ENCODE measurements at places on chromosomes 13 and 19.

DNA sequence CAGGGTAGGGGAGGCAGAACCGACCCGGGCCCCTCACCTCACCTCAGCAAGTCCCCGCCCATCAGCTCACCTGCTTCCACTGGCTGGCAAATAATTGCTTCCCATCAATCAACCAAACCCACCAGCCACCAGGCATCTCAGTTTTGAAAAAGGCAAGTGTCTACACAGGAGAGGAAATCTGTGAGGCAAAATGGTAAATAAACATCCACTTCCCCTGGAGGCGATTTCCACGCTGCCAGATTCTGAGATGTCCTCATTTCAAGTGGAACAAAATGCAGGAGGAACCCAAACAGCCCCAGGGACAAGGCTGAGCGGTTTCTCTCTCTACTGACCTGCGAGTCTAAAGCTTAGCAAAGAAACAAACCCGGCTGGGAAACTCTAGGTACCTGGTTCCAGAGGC is 117.5 kb downstream of the CRYL1 start:
- DNase-seq = no peak

DNA sequence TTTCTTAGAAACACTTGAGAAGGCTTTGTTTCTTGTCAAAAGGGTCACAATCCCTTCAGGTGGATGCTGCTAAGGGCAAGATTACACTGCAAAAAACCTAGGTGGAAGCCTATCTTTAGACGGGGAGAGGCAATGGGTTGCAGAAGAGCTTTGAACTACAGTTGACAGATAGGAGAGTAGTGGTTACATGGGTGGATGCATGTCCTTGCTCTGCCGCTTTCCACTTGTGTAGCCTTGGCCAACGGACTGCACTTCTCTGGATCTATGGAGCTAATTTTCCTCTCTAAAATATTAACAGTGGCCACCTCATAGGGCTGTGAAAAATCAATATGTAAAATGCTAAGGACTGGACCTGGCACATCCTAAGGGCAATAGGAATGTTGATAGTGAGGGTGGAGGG is 980 bp downstream of the BCKDHA start:
- DNase-seq = no peak

- no peak for DNase-seq
Observed at GRCh38 chr19:41445575-41445974, 2.6 kb downstream of the ERICH4 start.

DNA sequence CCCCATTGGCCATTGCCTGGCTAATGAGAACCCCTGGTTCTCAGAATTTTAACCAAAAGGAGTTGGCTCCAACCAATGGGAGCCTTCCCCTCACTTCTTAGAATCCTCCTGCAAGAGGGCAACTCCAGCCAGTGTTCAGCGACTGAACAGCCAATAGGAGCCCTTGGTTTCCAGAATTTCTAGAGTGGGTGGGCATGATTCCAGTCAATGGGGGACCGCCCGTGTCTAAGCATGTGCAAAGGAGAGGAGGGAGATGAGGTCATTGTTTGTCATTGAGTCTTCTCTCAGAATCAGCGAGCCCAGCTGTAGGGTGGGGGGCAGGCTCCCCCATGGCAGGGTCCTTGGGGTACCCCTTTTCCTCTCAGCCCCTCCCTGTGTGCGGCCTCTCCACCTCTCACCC is 9.5 kb upstream of the SWSAP1 start:
- DNase-seq = no peak

GRCh38 chr13:38897521-38897920 is 93.1 kb downstream of the STOML3 start:
- no peak for DNase-seq

All from H54 (cell line).